Fibroblast of the aortic adventitia (primary cell): ENCODE measurements at places on chromosomes 5 and 9.

DNA sequence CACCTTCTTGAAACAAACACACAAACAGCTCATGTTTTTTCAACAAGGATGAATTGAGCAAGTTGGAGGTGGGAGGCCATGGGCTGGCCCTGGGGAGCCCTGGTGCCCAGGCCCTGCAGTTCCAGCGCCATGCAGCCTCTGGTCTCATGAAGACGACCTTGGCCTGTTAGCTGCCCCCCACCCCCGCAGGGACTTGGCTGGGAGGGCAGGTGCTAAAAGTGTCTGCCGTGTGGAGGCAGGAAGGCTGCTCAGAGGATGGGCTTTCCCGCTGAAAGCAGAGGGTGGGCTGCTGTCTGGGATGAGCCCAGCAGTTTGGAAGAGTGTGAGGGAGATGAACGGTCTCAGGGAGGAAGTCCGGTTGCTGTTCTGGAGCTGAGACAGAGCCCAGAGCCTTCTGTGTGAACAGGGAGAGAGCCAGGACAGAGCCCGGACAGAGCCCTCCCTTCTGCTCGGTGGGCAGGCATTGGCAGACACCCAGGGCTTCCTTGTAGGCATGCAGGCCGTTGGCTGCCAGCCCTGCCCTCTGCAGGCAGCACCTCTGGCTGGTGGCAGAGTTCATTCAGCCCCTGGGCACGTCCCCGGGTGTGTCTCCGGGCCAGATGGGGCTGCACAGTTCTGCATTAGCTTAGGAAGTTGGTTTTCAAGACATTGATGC lies 18.7 kb downstream of the ROPN1L start:
- DNase-seq, result peak; percentile 31

DNA sequence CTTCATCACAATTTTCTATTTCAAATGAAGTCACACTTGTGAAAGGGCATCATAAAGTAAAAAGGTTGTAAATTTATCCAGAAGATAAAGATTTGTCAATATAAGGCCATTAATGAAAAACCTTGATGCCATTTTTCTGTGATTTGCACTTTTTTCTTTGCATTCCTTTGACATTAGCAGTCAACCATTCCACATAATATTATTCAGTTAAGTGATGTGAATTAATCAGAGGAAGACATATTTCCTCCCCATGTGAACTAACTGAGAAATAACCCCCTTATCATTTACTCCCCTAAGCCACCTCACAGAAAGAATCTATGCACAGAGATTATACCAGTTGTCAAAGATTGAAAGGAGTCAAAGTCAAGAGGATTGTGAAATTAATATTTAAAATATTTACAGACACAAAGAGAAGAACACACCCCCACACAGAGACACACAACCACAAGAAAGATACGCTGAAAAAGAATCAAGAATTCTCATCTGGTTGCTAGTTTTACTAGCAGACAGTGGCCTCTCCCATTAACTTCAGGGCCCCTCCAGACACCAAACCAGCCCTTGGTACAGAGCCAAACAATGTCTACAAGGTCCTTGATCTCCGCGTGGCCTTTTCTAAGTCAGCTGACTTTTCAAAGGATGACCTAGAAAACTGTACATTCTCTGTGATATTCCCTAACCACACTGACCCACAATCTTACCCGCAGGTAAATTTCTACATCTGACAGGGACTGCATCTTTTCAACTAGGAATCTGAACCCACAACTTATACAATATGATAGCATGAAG lies 29.5 kb downstream of the GNAQ start:
- peak; percentile 33 for DNase-seq

DNA sequence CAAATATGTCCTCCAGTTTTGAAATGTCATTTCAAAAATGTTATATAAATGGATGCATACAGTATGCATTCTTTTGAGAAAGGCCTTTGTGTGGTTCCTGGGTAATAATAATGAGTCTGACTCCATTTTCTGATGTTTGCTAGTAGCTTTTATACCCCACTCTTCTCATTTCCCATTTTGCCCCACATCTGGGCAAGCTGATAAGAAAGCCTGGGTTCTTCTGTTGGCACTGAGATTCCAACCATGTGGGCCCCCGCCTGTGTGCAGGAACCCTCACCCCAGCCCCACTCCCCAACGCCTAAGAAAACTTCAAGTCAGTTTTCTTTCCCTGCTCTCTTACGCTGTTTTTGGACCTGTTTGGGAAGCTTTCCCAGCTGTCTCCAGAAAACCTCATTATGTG lies 89.4 kb downstream of the SNX18 start:
- DNase-seq, result no peak

DNA sequence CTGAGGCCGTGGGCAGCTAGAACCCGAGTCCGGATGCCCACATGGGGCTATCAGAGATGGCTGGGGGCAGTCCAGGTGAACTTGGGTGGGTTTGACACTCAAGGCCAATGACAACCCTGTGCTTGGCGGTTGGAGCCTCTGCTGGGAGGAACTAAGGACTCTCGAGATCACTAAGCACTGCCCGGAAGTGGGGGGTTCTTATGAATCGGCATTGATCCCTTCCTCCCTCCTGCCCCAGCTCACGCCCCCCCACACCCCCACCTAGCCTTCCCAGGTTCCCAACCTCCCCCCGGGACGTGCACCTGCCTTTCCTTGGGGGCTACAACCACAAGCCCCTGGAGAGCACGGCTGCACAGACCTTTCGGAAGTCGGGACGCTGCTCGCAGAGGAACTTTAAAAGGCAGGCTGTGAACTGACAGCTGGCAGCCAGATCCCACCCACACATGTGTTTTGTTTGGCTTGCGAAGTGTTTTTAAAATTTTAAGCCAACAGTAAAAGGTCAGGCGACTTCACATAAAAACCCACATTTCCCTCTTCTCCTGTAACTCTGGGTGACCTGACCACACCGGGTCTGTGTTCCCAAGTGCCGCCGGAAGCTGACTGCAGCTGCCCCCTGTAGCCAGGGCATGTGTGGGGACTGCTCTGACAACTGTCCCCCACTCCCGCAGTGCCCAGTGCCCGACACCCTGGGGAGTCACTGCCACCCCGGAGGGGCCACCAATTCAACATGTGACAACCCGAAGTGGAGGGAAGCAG lies 5.1 kb upstream of the RALGDS start:
- DNase-seq, result peak; percentile 52

DNA sequence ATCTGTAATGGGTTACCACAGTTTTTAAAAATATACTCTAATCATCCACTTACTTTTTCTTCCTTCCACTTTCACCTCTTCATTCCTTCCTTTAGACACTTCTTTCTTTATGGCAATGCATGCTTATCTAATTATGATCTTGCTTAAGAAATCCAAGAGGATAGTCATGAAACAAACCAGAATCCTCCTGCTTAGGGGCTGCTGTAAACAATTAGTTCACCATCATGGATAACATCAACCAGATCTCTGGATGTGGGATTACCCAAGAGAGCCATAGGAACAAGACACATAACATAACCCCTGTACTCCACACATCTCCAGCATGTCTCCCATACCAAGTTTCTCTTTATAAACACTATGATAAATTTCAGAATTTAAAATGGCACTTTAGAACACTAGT lies 713.4 kb upstream of the PTPRD start:
- no peak for DNase-seq

GRCh38 chr5:71483355-71483754 lies 27.9 kb downstream of the BDP1 start:
- DNase-seq, result peak; percentile 63

DNA sequence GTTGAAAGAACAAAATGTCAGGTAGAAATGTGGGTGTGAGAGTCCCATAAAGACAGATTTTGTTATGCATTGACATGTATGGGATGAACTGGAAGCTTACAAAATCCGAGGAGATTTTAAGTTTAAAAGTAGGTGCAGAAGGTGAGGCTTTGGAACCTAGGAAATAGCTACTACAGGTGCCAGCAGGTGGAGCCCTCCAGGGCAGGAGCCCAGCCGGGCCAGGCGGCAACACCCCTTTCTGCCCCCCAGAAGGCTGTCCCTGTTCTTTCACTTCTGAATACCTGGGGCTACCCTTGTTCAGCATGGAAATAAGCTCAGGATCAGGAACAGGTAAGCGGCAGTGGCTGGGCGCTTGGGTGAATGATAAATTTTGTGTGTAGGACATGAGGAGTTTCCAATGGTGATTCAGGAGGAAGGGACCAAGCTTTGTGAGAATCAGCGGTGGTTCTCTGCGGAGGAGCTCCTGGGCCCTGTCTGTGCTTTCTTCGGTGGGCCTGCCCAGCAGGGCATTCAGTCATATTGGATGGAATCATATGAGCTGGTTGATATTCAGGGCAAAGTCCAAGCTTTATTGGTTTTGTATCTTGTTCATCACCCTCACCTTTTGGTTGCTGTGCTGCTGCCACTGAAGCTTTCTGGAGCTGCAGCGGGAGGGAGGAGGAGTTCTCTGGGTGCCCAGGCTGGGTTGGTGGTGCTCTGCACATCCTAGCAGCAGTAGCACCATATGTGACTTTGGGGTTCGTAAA lies 12.3 kb downstream of the PCBD2 start:
- DNase-seq, result no peak

- DNase-seq, result no peak
These were observed 230.2 kb downstream of the IRX1 start for GRCh38 chr5:3825531-3826451.

DNA sequence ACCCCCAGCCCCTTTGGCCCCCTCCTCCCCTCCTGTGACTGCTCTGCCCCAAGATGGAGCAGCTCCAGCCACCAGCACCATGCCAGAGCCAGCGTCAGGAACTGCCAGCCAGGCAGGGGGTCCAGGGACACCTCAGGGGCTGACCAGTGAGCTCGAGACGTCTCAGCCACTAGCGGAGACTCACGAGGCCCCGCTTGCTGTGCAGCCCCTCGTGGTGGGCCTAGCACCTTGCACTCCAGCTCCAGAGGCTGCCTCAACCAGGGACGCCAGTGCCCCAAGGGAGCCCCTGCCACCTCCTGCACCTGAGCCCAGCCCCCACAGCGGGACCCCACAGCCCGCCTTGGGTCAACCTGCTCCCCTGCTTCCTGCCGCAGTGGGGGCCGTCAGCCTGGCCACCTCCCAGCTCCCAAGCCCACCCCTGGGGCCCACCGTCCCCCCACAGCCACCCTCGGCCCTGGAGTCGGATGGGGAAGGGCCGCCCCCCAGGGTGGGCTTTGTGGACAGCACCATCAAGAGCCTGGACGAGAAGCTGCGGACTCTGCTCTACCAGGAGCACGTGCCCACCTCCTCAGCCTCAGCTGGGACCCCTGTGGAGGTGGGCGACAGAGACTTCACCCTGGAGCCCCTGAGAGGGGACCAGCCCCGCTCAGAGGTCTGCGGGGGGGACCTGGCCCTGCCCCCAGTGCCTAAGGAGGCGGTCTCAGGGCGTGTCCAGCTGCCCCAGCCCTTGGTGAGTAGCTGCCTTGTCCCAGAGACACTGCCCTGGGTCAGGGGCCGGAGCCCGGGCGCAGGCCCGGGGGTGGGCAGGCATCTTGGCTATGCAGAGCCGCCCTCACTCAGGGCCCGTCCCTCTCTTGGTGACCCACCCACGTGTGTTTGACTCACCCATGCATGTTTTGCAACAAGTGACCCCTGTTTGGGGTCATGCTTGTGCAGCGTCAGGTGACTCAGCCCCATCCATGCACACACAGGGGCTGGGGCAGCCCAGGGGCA lies 105.2 kb downstream of the WNK2 start:
- DNase-seq, result no peak

- peak; percentile 9 for DNase-seq
These were observed 3.8 kb downstream of the MTMR12 start for GRCh38 chr5:32308946-32309345.

- peak; percentile 98 for DNase-seq
These were observed 66.3 kb downstream of the MAT2B start for GRCh38 chr5:163571744-163572143.

DNA sequence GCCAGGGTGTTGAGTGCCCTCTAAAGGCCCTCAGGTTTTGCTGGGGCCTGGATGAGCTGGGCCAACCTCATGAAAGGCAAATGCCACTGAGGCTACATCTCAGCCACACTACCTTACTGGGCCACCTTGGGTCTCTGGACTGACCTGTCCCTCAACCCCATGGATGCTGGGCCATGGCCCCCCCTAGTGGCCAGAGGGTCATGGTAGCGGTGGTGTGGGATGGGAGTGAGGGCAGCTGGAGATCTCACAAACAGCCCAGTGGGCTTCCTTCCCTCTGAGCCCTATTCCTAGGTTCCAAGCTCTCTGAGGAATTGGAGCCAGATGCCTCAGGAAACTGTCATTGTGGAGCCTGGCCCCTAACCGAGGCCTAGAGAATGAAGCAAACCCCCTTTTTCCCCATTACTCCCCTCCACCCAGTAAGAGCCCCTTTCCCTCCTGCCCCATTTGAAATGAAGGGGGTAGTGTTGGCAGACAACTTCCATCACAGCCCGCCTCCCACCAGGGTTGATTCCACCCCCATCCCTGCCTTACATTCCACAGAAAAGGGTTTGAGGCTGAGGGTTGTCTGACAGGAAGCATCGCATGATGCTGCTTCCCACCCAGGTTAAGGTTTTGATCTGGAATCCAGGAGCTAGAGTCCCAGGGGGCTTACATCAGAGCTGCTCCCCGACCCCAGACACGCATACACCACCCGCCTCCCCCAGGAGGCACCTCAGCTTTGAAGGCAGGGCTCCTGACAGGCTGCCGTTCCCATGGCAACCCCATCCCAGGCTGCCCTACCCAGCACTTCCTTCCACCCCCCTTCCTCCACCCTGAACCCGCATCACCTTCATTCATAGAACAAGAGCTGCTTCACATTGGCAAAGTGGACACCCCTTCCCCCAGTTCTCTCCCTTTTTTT lies 63.9 kb downstream of the PCDH1 start:
- DNase-seq, result peak; percentile 17

GRCh38 chr9:110187126-110187525 lies 20.8 kb downstream of the C9orf152 start:
- DNase-seq, result no peak

DNA sequence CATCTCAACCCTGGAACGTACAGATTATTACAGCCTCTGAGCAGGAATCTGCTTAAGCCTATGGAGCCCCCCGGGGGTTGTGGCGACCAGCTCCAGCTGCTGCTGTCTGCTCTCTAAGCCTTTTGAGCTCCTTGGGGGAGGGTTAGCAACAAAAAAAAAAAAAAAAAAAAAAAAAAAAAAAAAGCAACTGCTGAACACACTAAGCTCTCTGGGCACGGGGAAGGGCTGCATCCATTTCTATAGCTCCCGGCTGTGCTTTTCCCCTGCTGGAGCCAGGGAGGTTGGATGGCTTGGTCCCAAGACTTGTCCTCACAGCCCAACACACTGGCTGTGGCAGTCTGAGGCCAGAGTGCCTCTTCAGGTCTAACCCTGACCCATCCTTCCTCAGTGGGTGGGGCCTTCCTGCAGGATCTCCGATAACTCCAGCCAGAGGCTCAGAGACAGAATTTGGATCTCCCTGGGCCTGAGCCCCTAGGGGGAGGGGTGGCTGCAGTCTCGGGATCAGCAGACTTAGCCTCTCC lies 82.1 kb downstream of the FBN2 start:
- DNase-seq, result no peak

GRCh38 chr9:104286187-104286586 lies 192.1 kb downstream of the SMC2 start:
- no peak for DNase-seq

GRCh38 chr5:113283558-113283957 lies 151.2 kb downstream of the TSSK1B start:
- DNase-seq, result no peak
